ENCODE measurements at places on chromosomes 11 and 22. TPM values are rescaled to one million over a fixed set of nuclear protein-coding genes. Genes with fewer than 3 reads are reported as not detected.

The AP1B1 gene
- 77.9 TPM for total RNA-seq

DNA sequence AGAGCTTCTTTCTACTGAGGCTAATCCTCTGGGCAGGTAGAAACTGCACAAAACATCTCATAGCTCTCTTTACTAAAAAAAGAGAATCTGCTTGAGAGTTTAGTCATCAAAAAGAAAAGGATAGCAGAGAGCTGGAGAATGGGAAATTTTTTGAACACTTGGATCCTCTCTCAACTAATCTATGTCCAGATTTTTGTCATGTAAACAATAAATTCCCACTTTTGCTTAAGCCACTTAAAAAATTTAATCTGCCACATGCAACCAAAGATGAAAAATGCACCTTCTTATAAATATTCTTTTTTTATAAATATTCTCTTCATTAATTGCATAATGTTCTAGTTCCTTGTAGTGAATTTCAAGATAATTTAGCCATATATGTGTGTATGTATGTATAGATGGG, 10.5 kb downstream of the OR5D16 start:
- no peak for DNase-seq

GRCh38 chr22:40029189-40029890, 34.6 kb downstream of the FAM83F start:
- DNase-seq: no peak

DNA sequence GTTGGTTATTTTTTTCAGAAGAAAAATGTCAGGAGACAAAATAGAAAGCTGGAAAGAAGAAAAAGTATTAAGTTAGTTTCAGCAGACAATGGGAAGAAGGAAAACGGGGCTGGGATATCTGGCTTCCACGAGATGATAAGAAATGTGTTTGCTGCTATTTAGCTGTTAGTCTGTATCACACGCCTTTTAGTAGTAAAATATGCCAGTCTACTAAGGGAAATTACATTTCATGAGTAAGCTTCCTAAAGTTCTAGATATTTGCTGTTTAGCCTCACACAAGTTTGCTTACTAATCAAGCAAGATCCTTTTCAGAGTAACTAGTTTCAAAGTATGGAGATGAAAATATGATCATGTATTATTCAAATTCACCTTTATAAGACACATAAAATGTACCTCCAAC, 1.5 kb downstream of the OR51B4 start:
- DNase-seq: no peak

DNA sequence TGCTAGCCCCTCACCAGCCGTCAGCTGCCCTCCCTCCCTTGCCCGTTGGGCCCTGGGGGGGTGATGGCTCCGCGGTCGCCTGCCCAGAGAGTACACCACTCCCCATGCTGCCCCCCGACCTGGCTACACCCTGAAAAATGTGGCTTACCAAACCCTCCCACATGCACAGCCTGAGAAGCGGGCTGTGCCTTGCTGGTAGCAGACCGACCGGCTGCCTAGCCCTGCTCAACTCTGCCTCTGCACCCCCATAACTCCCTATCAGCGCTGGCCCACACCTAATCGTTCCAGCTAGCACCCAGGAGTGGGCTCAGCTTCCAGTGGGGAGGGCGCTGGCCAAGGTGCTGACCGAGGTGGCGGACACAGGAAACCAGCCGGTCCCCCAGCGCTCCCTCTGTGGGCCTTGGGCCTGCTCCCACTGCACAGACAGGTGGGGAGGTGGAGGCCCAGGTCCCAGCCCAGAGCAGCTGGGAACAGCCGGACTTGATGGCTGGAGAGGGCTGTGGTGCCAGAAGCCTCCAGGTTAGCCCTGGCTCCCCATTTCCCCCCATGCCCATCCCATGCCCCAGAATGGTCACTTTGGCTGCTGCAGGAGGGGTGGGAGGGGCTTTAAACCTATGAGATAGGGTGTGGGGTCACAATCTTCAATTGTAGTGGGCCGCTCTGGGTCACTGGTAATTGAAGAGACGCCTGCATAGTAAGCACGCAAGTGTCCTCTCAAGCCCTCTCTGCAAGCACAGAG, 32.1 kb upstream of the PRODH start:
- DNase-seq: no peak

The MUC2 gene
- not detected for total RNA-seq

DNA sequence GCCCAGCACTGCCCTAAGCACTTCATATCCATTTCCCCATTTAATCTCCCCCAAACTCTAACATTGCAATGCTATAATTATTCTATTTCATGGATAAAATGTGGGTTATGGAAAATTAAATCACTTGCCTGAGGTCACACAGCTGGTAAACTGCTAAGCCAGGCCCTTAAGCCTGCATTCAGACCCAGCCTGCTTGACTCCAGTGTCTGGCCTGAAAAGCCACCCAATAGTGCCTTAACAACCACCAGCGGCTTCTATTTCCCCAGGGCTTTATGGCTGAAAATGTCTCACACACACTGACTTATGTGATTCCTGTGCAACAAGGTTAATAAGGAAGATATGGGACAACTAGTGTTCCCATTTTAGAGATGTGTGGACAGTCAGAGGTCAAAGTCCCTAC, 178.5 kb upstream of the SNX19 start:
- DNase-seq: no peak

The SLC22A6 gene
- not detected for total RNA-seq

DNA sequence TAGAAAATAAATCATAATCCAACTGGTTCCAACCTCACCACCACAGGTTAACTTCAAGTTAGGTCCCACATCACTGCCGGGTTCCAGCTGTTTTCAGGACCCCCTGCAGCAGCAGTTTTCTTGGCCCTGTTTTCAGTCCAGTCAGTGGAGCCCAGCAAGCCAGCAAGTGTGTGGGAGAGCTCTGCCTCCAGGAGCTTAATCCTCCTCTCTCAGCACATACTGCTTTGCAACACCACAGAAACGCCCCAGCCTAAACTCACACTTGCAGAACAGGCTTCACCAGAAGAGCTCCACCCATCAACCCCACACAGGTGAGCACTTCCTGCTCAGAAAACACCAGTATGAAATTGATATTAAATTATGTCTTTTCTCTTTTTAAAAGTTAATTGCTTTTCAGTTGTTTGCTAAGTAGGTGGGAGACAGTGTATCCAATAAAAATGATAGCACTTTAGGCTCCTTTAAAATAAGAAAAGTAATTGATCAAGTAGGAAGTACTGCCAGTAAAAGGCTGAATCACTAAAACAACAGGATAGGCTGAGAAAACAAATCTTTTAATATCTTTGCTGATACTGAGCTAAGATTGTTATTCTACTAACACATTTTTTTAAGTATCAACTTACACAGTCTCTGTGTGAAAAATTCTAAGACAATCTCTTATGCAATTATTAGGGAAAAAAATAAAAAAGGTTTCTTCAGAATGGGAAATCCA, 81.5 kb upstream of the TP53AIP1 start:
- DNase-seq: no peak

The CRYBA4 gene
- total RNA-seq: not detected

GRCh38 chr11:124194293-124195188, 11.4 kb downstream of the OR10D3 start:
- DNase-seq: no peak

GRCh38 chr22:17675584-17675983, 37.0 kb downstream of the BCL2L13 start:
- no peak for DNase-seq

- no peak for DNase-seq
Observed at GRCh38 chr11:35100013-35100383, 39.0 kb upstream of the CD44 start.

GRCh38 chr22:45710469-45710868, 38.8 kb downstream of the ATXN10 start:
- no peak for DNase-seq
